Left lung (tissue), 14 donors: ENCODE measurements at places on chromosomes 3 and 15. TPM values are rescaled to one million over a fixed set of nuclear protein-coding genes. Genes with fewer than 3 reads are reported as not detected.

The BDH1 gene
- polyA plus RNA-seq: 19.3 TPM

The GUCA1C gene
- polyA plus RNA-seq: not detected

GRCh38 chr3:127079211-127079610 is 96.3 kb downstream of the PLXNA1 start:
- no peak for DNase-seq

GRCh38 chr15:43434446-43434845 is 58.5 kb downstream of the TP53BP1 start:
- DNase-seq: no peak

DNA sequence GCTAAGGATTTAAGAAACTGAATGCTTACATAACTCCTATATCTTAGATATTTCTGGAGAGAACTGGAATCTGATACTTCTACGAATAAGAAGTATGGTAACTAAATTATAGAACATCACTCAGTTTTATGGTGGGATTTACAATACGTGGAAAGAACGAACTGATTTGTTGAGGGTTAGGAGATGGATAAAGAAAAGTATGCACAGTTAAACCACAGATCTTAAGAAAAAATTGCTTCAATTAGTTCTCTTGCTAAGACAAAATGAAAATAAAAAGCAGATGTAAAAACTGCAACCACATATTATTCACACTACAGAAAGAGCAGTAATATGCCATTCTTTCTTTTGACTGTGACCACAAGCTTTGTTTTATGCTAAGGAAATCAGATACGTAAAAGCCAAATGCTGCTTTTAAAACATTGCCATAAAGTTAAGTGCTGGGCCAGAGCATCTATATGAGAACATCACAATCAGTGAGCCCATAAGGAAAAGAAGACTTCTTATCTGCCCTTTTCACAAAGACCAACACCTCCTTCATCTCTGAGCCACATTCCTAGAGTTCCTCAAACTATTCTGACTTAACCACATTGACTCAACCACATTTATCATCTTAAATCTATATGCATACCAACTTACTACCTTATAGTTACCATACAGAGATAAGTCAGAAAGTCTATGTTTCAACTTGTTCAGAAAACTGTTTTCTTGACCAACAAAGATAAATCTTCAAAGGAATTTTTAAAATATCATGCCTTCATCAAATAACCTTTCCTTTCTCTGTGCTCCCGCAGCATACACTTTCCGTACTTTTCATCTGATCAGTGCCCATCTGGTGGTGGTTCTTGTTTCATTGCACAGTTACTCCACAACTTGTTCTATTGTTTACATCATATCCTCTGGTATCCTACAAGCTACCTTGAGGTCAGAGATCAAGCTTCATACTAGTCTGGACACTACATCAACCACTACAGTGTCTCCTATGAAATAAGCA is 61.7 kb downstream of the FSIP1 start:
- DNase-seq: no peak

DNA sequence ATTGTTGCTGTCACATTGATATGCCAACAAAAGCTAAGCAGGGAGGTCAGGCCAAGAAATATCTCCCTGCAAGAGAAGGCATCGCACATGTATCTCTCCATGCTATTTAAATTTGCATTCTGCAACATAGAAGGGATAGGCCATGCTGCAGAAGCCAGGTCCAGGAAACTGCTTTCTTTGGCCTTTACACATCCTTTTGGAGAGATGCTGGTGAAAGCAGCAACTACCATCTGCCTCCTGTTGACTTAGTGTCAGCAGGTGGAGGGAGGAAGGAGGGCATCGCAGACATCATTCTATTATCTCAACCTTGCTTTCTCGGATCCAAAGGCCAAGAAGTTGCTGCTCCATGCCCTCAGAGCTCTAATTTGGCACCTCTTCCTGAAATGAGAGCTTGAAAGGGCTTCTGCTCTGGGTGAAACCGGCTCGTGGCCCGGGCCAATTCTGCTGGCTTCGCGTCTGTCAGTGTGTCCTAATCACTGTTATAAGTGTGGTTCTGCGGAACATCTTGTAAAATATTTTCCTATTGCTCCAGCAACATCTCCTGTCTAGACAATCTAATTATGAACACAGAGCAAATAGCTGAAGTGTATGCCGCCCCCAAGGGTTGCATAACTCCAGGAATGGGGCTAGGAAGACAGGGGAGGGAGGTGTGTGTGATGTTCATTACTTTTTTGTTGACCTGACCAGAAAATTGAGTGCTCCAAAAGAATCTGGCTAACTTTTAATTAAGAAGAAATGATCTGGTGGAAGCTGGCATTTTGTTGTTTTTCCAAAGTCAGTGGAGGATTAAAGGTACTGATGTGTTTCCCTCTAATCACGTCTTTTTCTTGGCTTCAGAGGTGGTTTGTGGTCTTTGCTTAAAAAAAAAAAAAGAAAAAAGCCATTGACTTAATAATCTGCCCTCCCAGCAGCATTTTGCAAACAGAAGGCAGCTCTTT is 89.1 kb downstream of the TPRG1 start:
- DNase-seq: no peak
